ENCODE measurements at places on chromosomes 16 and 17.

GRCh38 chr17:17361543-17361866 lies 58.3 kb downstream of the NT5M start:
- DNase-seq: no peak

- no peak for DNase-seq
Observed at GRCh38 chr17:79680318-79680695, 50.4 kb upstream of the ENPP7 start.

DNA sequence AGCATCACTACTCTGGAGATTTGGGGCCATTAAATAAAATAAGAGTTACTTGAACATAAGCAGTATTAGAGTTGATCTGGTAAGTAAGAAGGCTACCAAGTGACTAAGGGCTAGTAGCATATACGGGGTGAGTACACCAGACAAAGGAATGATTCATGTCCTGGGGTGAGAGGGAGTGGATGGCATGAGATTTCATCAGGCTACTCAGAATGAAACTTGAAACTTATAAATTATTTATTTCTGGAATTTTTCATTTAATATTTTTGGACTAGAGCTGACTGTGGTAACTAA lies 2.3 kb downstream of the SLFN5 start:
- DNase-seq: no peak

DNA sequence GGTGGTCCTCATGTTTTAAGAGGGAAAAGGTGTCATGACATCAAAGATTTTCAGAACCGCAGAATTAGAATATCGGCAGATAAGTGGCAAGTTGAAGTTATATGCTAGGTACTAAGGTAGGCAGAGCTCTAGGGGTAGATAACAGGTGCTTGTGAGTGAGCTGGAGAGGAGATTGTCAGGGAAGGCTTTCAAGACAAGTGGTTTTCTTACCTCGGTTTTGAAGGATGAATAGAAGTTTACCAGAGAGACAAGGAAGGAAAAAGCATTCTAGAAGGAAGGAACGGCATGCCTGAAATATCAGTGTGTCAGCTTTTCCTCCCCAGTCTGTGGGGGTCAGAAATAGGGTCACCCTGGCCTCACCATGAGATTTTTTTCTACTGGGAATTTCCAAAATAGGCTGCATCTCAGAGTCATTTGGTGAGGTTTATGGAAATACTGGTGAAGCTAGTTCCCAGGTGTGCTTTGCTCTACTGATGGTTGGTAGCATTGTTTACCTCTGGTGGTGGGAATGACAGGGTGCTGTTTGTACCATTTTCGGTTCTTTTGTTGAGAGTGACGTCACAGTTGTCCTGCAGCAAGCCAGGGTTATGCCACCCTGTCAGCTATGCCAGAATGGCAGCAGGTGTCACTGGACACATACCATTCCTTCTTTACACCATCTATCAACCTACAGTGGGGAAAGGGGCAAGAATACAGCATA lies 112.5 kb downstream of the MSI2 start:
- DNase-seq: no peak

GRCh38 chr17:4950746-4951204 lies at the start of gene ENO3:
Gene ENO3 (plus strand): TSS chr17:4951119. CDS start chr17:4951830, 711 bp downstream.
- DNase-seq: no peak

GRCh38 chr17:41535764-41536481 lies 7.8 kb upstream of the KRT19 start:
- no peak for DNase-seq

DNA sequence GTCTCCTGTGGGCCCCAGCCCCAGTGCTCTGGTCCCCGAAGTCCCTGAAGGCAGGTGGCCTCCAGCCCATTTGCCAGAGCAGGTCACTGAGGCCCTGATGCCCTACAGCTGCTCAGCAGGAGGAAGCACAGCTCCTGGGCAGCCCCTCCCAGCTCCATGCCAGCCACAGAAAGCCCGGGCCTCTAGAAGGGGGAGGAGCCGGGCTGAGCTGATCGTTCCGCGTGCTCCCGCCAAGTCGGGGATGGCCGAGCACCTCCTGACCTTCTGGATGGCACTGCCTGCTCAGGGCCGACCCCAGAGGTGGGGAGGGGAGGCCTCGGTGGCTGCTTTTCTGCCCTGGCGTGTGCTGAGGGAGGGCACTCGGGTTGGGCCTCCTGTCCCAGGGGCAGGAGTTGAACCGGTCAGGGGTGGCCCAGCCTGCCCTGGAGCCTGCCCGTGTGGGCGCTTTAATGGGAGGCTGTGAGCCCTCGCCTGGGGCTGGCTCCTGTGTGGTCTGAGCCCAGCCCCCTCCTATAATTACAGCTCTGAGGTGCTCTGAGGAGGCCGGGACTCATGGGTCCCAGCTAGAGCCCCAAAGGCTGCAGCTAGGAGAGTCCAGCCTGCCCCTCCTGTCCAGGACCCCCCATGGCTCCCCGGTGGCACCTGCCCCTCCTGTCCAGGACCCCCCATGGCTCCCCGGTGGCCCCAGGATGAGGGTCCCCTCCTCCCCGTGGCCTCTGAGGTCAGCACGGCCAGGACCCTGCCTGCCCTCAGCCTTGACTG lies 29.7 kb downstream of the ZFPM1 start:
- no peak for DNase-seq

GRCh38 chr16:53872248-53873221 lies 168.6 kb downstream of the FTO start:
- no peak for DNase-seq

DNA sequence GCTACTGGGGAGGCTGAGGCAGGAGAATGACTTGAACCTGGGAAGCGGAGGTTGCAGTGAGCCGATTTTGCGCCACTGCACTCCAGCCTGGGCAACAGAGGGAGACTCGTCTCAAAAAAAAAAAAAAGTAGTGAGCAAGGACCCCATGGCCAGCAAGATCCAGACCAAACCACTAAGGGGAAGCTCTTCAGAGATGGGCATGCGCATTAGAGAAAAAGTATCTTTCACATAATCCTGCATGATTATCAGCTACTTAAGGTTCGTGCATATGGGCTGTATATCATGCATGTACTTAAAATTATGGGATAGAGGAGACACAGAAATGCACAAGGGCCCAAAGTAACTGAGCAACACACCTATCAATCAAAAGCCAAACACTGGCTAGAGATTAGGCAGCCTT lies 10.7 kb upstream of the CCL22 start:
- DNase-seq: no peak

- no peak for DNase-seq
Observed at GRCh38 chr17:62618647-62619416, 8.6 kb upstream of the MRC2 start.

- peak; percentile 57 for DNase-seq
Observed at GRCh38 chr17:27457731-27458523, 1.7 kb downstream of the KSR1 start.

DNA sequence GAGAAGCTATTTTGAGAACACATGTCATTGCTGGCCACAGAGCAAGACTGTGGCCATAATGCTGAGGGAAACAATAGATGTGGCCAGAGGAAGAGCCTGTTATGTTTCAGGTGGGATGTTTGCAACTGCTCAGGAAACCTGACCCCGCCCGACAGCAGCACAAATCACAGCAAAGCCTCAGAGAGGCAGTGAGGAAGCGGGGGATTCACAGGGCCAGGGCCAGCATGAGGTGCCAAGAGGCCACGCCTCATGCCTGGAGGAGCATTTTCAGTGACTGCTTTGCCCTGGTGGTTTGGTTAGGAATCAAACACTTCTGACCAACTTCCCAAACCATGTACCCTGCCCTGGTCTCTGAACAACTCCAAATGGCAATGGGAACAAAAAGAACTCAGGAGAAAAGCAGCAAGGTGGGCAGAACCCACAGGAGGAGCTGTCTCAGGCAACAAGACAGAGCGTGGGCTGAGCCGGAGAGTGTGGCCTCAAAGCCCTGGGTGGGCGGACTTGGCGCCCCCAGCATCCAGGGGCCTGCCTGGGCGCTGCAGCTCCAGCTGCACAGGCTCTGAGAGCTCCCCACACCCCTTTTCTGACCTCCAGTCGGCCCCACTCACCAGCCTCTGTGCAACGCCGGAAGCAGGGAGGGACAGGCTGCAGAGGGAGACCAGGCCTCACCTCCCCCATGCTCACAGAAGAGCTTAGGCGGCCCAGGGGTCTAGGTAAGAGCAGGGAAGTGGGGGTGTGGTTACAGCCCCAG lies 20.6 kb downstream of the HIC1 start:
- peak; percentile 73 for DNase-seq

DNA sequence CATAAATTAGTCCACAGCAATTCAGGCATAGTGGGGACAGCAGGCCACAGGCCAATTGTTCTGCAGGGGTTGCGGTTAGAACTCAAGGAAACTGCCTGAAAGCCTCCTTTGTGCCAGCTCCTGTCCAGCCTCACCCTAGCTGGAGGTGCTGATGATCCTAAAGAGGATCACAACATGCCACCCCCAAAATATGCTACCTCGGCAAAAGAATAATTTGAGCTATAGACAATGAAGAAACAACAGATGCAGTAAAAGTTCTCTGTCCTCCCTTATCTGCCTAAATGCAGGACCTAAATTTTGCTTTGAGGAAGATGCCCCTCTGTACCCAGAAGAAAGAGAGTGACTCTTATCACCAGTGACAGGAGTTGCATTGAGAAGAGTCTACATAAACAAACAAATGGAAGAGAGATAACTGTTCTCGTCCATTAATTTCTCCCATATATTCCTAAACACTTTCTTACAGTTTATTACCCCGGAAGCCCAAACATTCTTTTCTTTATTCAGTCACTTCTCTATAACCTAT lies 14.7 kb downstream of the ALOX15 start:
- no peak for DNase-seq

DNA sequence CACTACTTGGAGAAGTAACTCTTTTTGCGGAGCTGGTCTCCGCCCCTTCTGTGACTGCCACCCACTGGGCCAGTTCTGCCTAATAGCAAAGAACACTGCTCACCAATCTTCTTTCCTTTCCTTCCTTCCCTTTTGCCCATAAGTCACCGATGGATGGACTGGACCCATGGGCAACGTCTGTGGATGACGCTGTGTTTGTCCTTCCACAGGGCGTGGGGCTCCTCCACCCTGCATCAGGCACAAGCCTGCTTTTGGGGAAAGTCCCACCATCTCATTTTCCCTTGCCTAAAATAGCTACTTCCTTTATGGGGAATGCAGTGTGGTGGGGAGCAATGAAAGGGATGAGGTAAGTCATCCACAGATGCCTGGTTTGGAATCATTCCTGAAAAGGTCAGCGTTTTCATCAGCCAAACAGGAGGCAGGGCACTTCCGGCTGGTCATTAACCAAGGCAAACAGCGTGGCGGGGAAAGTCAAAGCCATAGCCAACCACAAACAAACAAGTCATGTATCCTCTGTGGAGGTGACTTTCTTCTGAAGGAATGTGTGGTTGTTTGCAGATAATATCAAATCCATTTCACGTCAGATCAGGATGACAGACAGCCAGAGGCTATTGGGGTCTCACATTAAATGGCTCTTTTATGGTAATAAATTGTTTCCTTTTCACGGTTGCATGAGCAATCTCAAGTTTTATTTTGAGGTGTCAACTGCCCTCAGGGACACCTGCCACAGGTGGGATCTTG lies 30.7 kb upstream of the MED9 start:
- DNase-seq: no peak

DNA sequence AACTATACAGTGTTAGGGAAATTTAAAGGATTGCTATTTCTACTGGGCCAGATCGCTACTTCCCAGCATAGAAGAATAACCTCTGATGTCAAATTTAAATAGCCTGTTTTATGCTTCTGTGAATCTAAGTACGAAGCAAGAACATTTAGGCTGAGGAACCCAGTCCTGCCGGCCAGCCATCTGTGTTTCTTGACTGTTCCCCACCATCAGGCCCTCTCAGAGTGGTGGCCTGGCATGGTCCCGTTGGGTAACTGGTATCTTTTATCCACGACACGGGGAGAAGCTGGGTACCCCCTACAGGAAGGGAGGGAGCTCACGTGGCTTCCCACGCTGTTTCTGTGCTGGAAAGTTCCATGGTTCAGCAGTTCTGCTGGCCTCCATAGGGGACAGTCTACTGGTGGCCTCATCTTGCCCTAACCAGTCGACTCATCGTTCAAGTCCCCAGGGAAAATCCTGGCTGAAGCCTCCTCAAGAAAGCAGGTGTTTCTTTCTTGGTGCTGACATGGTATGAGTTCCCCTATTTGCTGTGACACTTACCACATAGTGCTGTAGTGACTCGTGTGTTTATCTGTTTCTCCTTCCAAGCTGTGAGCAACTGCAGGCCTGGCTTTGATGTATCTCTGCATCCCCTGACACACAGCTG lies 201.7 kb upstream of the NLRP1 start:
- DNase-seq: peak; percentile 45

GRCh38 chr16:3609895-3610697 lies 1.3 kb downstream of the SLX4 start:
- no peak for DNase-seq

- no peak for DNase-seq
Observed at GRCh38 chr17:80802626-80803450, 188.8 kb upstream of the CHMP6 start.

DNA sequence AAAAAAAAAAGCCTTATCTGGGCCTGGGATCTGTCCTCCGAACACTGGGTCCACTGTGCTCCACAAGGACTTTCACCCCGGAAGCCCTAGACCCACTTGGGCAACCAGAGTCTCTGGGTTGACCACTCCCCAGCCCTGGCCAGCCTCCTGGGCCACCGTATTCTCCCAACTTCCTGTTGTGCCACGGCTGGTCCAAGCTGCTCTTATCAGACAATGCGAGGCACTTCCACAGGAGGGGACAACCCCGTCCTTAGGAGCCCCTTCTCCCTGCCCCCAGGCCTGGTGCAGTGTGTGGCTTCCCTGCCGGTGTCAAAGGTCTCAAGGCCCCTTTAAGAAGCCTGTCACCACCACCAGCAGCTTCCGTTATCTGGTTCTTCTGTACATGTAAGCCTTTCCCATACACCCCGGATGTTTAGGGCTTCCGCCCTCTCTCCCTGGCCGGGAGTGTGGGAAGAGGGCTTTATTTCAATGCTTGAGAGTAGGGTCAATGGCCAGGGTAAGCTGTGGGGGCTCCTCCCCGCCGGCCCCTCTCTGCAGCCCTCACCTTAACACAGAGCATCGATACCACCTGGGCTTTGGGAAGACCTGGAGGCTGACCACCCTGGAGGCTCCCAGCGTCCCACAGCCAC lies 313.0 kb downstream of the SEC14L1 start:
- DNase-seq: peak; percentile 74

DNA sequence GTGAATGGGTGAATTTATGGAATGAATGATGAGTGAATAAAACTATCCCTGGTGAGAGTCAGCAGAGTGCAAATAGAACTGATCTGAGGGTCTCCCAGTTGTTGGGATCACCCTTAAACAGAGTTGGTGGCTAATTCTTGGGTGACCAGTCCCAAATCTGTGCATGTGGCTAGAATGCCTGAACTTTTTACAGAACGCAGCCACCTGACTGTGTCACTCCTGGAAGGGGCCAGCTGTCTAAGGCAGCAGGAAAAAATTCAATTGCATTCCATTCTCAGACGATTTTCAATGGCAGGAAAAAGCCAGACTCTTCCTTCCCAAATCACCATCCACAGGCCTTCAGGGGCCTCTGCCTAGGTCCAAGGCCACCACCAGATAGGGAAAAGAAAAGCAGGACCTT lies 43.5 kb downstream of the BEAN1 start:
- no peak for DNase-seq

- no peak for DNase-seq
Observed at GRCh38 chr17:8766731-8767130, 8.4 kb upstream of the SPDYE4 start.

DNA sequence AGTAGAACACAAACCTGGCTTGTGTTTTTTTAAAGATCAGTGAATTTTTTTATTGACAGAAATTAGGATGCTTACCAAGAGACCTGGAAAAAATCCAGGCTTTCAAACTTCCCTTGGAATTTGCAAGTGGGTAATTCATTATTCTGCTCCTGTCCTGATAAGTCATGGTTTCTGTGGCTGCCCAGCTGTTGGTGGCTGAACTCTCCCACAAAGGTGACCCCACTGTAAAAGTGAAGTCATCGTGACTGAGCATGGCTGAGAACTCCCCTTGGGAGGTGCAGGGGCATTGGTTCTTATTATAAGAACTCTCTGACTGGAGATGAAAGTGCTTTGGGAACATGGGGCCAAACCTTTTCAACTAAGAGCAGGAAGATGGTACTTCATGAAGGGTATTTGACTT lies 46.6 kb upstream of the TANC2 start:
- DNase-seq: no peak
